ENCODE measurements at places on chromosomes 2 and 18.

- no peak for DNase-seq
Observed at GRCh38 chr2:209644842-209645241, 126.8 kb upstream of the UNC80 start.

- peak; percentile 91 for DNase-seq
Observed at GRCh38 chr2:224885836-224886547, 156.3 kb downstream of the DOCK10 start.

GRCh38 chr18:78767648-78768071 lies 212.0 kb upstream of the SALL3 start:
- no peak for DNase-seq

DNA sequence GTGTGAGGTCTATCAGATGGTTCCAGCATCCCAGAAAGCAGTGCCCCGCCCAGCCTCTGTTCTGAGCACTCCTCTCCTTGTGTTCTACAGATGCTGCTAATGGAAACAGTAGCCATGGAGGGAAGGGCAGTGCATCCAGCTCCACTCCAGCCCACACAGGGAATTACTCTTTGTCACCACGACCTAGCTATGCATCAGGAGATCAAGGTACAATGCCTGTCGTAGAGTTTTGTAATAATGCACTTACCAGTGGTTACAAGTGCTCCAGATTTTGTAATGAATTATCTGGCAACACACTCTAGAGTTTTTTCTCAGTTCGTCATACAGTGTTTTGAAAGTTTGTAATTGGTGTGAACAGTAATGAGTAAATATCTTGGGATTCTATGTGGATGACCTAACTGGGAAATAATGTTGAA lies 161.1 kb downstream of the ESCO1 start:
- peak; percentile 99 for DNase-seq

DNA sequence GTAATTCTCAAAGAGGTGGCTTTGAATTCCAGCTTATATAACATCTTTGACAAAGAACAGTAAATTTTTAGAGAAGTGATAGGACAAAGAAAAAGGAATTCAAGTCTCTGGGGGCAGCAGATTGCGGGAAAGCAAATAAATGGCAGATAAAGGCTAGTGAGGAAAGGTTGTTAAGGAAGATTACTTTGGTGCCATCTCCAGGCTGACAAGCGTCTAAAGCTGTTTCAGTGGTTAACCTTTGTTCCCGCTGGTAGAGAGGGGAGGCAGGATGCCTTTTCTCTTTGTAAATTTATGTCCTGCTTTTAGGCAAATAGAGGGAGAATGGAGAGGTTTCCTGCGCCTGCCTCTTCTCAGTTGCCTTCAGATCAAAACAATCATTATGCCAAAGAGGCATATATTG lies 431.2 kb upstream of the CHST9 start:
- no peak for DNase-seq

Measured in renal cortical epithelial cell (primary cell).